ENCODE measurements at places on chromosomes 3 and 15. TPM values are rescaled to one million over a fixed set of nuclear protein-coding genes. Genes with fewer than 3 reads are reported as not detected.

DNA sequence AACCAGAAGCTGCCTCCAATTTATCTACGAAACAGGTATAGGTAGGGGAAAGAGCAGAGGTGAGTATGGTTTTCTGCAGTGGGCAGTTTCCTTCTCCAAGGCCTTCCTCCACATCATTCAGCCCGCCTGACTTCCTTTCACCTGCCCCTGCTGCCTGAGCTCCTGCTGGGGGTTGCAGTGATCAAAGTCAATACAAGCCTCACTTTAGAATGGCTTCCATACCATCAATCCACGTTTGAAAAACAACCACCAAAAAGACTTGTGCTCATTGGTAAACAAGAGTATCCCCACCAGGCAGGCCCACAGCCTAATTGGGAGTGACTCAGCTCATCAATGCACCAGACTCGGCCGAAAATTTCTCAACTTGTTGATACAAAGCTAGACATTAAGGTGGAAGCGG, 159.9 kb downstream of the MAGI1 start:
- H3K4me1 ChIP-seq = no peaks in the 10 kb centered on the region
- H3K4me3 ChIP-seq = no peak overlapping the region
- H3K36me3 ChIP-seq = no peaks in the 10 kb centered on the region

DNA sequence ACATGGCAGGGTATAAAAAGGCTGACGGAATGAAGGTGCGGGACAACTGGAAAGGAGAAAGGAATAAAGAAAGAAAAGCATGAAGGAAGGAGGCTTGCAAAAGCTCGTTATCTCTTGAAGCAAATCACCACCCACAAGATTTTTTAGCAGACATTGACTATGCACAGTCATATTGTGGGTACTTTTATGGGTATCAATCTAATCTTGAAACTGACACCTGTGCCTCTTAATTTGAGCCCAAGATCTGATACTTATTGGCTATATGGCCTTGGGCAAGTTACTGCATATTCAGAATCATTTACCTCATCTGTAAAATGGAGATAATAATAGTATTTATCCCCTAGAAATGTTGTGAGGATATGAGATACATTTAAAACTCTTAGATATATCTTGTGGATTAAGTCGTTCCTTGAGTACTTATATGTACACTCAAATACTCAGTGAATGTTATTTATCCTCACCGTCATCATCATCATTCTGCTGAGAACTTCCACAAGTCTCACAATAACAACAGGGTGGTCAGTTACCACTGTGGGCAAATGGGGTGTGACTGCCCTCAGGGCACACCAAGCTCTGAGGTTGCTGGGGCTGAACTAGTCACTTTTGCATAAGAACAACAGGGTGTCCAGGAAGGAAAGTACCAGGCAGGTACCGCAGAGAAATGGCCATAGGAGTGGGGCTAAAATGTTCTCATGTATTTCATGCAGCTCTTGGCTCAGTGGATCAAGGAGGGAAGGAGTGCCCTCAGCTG, 266.1 kb downstream of the SLC9A9 start:
- H3K4me3 ChIP-seq = no peak overlapping the region
- no peak for DNase-seq
- no peak overlapping the region for H3K27ac ChIP-seq
- H3K36me3 ChIP-seq = no peaks in the 10 kb centered on the region
- H3K27me3 ChIP-seq = no peaks in the 10 kb centered on the region
- no peaks in the 10 kb centered on the region for H3K4me1 ChIP-seq

DNA sequence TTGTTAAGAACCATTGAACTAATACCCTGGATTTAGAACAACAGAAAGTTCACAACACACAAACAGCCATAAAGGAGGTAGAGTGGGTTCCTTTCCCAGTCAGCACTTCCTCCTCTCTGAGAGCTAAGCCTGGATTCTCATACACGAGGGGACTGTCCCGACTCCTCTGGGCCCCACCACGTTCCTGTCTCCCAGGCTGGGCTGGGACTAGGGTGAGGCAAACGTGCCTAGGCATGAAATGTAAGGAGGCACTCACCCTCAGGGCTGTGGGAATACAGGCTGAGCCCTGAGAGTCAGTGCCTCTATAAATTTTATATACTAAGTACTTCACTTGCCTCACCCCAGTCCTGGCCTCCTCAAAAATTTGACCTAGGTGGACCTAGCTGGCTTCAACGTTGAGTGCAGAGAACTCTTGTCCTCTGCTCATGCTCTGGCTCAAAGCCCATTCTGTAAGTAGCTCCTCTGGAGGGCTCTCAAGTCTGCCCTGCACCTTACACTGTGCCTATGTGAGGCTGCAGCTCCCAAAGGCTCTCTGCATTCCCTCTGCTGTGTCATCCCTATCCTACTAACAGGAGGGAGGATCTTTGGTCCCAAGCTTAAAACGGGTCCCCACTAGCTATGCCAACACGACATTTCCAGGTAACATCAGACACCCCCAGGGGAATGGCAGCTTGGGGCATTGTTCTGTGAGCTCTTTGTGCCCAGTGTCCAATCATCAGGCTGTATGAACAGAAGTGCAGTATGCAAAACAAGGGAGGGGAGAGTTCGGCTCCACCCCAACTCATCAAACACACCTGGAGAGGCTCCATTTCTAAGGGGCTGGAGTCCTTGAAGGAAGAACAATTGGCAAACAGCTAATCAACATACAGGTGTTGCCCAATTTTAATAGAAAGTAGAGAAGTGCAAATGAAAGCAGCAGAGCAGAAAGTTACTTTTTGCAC, 233.2 kb downstream of the RPLP1 start:
- no peaks in the 10 kb centered on the region for H3K36me3 ChIP-seq
- H3K4me1 ChIP-seq = no peaks in the 10 kb centered on the region
- no peak overlapping the region for H3K27ac ChIP-seq
- DNase-seq = peak; percentile 42
- H3K27me3 ChIP-seq = no peaks in the 10 kb centered on the region

- no peak overlapping the region for H3K4me3 ChIP-seq
- no peaks in the 10 kb centered on the region for H3K27me3 ChIP-seq
- H3K27ac ChIP-seq = peak overlapping the region; percentile 78
Measured at GRCh38 chr15:71627604-71628003, 182.8 kb upstream of the NR2E3 start.

DNA sequence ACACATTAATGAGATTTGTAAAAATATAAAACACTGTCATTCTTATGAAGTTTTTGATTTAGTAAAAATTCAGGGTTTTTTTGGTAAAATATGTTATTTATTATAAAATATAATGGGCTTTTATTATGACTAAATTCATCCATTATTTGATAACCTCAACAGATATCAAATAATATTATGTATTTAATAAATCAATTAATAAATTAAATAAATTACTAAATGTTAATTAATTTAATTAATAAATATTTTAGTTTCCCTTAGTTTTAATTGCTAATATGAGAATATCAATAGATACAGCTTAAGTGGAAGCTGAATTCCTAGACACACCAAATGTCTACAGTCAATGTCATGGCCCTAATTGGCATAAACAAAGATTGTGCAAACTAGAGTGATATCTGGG, 82.3 kb upstream of the DGKG start:
- no peak overlapping the region for H3K27ac ChIP-seq
- no peaks in the 10 kb centered on the region for H3K36me3 ChIP-seq
- H3K4me3 ChIP-seq = no peak overlapping the region
- no peaks in the 10 kb centered on the region for H3K27me3 ChIP-seq

DNA sequence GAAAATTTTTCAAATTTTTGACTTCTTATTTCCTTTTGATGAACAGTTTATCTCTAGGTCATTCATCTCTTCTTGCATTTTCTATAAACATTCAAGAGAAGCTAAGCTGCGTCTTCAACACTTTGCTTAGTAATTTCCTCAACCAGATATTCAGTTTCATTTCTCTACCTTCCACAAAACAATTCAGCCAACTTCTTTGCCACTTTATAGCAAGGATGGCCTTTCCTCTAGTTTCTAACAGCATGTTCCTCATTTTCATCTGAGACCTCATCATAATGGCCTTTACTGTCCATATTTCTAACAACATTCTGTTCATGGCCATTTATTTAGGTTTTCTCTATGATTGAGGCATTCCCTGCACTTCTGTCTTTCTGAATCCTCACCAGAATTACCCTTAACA, 90.0 kb downstream of the ARIH1 start:
- no peaks in the 10 kb centered on the region for H3K27me3 ChIP-seq
- no peaks in the 10 kb centered on the region for H3K4me1 ChIP-seq
- H3K4me3 ChIP-seq = no peak overlapping the region
- H3K27ac ChIP-seq = no peak overlapping the region
- no peaks in the 10 kb centered on the region for H3K36me3 ChIP-seq
- no peak for DNase-seq

GRCh38 chr3:139934613-139935015, 371 bp upstream of the CLSTN2 start:
- H3K4me1 ChIP-seq = no peaks in the 10 kb centered on the region

DNA sequence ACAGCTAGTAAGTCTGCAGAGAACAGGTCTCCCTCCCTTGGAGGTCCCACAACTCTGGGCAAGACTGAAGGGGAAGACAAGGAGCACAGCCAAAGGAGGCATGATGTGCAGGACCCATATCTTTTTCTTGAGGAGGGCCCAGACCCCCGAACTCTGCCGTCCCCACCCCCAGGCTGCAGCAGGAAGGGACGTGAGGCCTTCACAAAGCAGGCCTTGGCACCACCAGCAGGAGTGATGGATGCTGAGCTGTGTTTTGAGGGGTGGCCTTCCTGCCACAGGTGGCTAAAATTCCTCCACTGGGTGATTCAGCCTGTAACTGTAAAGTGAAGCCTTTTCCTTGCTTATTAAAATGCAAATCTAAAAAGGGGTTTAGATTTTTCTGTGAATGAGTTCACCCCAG, 8.6 kb downstream of the PLA2G4D start:
- no peak overlapping the region for H3K4me3 ChIP-seq
- no peaks in the 10 kb centered on the region for H3K36me3 ChIP-seq
- DNase-seq = no peak
- H3K27ac ChIP-seq = no peak overlapping the region

DNA sequence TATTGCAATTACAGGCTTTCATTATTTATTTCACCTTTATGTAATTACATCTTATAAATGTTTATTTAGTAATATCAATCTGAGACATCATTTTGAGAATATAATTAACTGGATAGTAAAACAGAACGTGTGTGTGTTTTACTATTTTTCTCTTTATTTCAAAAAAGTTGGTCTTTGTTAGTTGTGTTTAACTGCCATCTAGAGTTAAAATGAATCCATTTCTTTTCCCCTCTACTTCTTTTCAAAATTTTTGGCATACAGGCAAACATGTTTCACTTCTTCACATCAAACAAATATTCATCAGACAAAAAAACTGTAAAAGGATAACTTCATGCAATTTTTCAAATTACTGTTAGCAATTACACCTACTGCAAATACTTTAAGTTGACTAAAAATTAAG, 61.1 kb downstream of the FEZF2 start:
- no peak for DNase-seq
- no peak overlapping the region for H3K4me3 ChIP-seq

DNA sequence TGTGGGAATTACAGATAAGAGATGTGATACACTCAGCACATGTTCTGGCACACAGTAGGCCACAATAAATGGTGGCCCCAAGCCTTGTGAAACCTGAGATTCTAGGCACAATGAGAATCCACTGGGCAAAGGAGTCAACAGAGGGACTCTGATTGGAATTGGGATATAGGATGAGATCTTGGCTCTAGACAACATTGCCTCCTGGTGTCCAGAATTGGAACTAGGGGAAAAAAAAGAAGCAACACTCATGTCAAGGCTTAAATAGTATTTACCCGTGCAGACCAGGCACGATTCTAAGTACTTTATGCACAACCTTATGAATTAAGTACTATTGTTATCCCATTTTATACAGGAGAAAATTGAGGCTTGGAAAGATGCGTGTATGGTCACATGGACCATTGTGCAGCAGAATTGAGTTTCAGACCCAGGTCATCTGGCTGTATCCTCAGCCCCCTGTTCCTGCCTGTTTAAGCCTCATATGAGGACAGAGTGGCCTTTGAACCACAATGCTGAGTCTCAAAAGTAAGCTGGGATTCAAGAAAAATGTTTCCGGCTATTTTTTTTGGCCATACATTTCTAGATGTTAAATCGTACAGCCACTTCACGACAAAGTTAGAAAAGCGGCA, 124.8 kb downstream of the SV2B start:
- H3K36me3 ChIP-seq = no peaks in the 10 kb centered on the region
- H3K27ac ChIP-seq = no peak overlapping the region
- H3K27me3 ChIP-seq = no peaks in the 10 kb centered on the region
- peak; percentile 29 for DNase-seq
- no peak overlapping the region for H3K4me3 ChIP-seq

DNA sequence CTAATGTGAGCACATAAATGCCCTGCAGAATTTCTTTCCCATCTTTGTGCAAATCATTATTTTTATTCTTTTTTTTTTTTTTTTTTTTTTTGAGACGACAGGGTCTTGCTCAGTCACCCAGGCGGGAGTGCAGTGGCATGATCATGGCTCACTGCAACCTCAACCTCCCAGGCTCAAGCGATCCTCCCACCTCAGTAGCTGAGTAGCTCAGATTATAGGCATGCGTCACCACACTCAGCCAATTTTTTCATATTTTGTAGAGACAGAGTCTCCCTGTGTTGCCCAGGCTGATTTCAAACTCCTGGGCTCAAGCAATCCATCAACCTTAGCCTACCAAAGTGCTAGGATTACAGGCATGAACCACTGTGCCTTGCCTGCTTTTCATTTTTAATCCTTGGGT, 22.9 kb downstream of the DAG1 start:
- no peak overlapping the region for H3K4me3 ChIP-seq
- H3K36me3 ChIP-seq = no peaks in the 10 kb centered on the region
- no peak overlapping the region for H3K27ac ChIP-seq
- no peak for DNase-seq
- no peaks in the 10 kb centered on the region for H3K4me1 ChIP-seq
- H3K27me3 ChIP-seq = no peaks in the 10 kb centered on the region

GRCh38 chr15:45618813-45619212, 16.0 kb upstream of the SQOR start:
- no peaks in the 10 kb centered on the region for H3K36me3 ChIP-seq
- H3K4me3 ChIP-seq = no peak overlapping the region
- H3K27me3 ChIP-seq = no peaks in the 10 kb centered on the region
- DNase-seq = no peak
- no peak overlapping the region for H3K27ac ChIP-seq

GRCh38 chr3:24195504-24196230, 250.6 kb downstream of the NR1D2 start:
- no peak overlapping the region for H3K4me3 ChIP-seq
- no peak for DNase-seq

DNA sequence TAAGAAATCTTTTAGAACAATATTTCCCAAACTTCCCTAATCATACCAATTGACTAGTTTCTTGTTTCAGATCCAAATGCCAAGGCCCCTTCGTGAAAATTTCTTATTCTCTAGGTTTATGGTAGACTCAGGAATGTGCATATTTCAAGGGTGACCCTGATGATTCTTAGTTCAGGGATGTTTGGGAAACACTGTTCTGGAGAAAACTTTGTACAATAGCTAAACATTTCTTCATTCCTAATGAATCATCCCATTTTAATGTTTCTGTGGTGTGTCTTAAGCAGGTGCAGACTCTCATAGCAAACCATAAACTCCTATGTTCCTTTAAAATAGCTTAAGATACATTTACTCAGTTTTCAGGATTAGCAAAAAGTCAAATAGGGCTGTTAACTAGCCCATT, 314.5 kb downstream of the TIGIT start:
- H3K4me1 ChIP-seq = no peaks in the 10 kb centered on the region
- no peaks in the 10 kb centered on the region for H3K36me3 ChIP-seq
- H3K27ac ChIP-seq = no peak overlapping the region
- H3K4me3 ChIP-seq = no peak overlapping the region
- DNase-seq = no peak
- no peaks in the 10 kb centered on the region for H3K27me3 ChIP-seq

GRCh38 chr15:38828031-38828532, 263.5 kb upstream of the RASGRP1 start:
- no peak overlapping the region for H3K27ac ChIP-seq
- no peak for DNase-seq
- no peaks in the 10 kb centered on the region for H3K27me3 ChIP-seq
- no peaks in the 10 kb centered on the region for H3K4me1 ChIP-seq
- H3K4me3 ChIP-seq = no peak overlapping the region

The ATP13A5 gene
- total RNA-seq = not detected

The DNAJB8 gene
- not detected for total RNA-seq

The RBP2 gene
- total RNA-seq = not detected

The AHSG gene
- not detected for total RNA-seq

The CYP19A1 gene
- 4.4 TPM for total RNA-seq

All from prostate gland (tissue), 2 donors.